ENCODE measurements at places on chromosomes 13 and 19. TPM values are rescaled to one million over a fixed set of nuclear protein-coding genes. Genes with fewer than 3 reads are reported as not detected.

GRCh38 chr13:28477709-28477973, 17.3 kb downstream of the FLT1 start:
- DNase-seq = no peak

- DNase-seq = no peak
These were observed 704.3 kb downstream of the UQCRFS1 start for GRCh38 chr19:28508666-28509065.

- no peak for DNase-seq
These were observed 58.0 kb upstream of the ZNF536 start for GRCh38 chr19:30314056-30314804.

DNA sequence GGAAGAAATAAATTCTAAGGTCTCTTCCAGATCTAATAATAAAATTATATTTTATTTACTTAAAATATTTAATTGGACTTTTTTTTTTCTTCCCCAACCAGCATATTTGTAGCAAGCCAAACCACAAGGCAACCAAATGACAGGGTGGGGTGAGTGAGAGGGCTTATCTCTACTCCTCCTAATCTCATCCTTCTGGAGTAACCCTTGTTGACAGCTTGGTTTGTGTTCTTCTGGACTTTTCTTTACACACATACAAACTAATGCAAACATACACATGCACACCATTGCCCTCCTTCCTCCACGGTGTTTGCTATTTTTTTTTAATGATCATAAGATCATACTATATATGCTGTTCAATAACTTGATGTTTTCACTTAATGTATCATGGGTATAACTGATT, 383.1 kb downstream of the DLEU7 start:
- no peak for DNase-seq

DNA sequence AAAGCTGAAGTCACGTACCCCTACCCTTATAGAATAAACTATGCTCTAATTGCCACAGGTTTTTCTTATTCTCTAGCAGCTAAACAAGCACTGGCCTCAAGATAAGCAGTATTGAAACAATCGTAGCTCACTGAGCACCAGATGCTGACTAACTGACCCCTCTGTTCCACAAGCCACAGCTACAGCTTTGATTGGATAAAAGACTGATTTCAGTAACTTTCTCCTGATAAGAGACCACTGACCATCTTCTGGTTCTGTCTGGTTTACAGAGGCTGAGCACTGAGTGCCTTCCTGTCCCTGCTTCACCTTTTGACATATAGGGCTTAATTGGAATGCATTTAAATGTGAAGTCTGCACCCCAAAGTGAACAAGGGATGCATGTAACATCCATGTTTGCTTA, 8.4 kb upstream of the RAP2A start:
- DNase-seq = no peak

- DNase-seq = no peak
These were observed 40.2 kb downstream of the UBL3 start for GRCh38 chr13:29810145-29810742.

GRCh38 chr19:55590617-55591016, 8.7 kb downstream of the FIZ1 start:
- DNase-seq = no peak

GRCh38 chr13:83498481-83499190, 383.6 kb downstream of the SLITRK1 start:
- peak; percentile 79 for DNase-seq

DNA sequence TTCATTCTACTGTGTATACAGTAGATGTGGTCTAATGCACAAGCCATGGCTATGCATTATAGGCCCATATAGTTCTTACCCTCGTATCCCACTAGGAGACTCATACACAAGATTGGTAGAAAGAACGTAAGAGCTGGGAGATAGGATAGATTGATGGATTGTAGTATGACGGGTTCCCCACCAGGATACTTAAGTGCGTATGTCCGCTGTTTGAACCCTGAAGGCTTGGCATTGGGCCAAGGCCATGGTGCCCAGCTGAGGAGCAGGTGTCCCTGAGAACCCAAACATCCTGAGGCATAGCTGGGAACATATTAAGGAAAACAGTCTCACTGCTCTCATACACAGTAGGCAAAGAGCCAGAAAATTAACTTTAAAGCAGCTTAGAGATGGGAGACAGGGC, 617.5 kb upstream of the KLF12 start:
- DNase-seq = no peak

DNA sequence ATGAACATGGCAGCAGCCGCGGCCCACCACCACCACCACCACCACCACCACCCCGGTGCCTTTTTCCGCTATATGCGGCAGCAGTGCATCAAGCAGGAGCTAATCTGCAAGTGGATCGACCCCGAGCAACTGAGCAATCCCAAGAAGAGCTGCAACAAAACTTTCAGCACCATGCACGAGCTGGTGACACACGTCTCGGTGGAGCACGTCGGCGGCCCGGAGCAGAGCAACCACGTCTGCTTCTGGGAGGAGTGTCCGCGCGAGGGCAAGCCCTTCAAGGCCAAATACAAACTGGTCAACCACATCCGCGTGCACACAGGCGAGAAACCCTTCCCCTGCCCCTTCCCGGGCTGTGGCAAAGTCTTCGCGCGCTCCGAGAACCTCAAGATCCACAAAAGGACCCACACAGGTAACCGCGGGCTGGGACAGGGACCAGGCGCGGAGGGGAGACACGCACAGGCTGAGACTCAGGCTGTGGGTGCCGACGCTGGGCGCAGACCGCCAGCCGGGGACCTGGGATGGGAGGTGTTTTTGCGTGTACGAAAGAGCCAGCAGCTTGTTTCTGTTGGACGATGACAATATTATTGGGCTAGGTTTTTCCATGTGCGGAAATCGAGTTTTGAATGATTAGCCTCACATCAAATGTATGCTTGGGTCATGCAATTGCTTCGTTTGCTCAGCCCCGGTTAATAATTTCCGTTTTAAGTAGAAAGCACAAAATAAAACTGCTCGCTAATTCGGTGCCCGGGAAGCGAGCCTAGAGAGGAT, 1.3 kb downstream of the ZIC2 start:
- no peak for DNase-seq

GRCh38 chr19:44587963-44588770, 25.2 kb upstream of the IGSF23 start:
- peak; percentile 97 for DNase-seq

DNA sequence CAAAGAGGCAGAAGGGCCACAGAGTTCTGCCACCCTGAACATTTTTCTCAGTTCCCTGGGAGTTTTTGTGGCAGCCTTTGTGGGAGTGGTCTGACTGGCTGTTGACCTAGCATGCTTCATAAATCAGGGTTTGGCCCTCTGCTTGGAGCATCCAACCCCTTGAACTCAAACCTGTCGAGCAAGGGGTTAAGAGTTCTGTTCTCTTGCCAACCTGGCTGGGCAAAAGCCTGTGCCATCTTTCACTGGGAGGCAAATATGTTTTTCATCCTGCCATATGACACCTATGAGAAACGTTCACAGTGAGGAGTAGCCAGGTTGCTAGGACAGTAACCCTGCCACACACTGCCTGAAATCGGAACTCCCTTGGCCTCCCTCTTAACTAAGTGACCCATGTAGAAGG, 7.7 kb upstream of the TEX26 start:
- DNase-seq = no peak

- DNase-seq = no peak
These were observed 274.2 kb downstream of the TEX29 start for GRCh38 chr13:111594606-111595005.

DNA sequence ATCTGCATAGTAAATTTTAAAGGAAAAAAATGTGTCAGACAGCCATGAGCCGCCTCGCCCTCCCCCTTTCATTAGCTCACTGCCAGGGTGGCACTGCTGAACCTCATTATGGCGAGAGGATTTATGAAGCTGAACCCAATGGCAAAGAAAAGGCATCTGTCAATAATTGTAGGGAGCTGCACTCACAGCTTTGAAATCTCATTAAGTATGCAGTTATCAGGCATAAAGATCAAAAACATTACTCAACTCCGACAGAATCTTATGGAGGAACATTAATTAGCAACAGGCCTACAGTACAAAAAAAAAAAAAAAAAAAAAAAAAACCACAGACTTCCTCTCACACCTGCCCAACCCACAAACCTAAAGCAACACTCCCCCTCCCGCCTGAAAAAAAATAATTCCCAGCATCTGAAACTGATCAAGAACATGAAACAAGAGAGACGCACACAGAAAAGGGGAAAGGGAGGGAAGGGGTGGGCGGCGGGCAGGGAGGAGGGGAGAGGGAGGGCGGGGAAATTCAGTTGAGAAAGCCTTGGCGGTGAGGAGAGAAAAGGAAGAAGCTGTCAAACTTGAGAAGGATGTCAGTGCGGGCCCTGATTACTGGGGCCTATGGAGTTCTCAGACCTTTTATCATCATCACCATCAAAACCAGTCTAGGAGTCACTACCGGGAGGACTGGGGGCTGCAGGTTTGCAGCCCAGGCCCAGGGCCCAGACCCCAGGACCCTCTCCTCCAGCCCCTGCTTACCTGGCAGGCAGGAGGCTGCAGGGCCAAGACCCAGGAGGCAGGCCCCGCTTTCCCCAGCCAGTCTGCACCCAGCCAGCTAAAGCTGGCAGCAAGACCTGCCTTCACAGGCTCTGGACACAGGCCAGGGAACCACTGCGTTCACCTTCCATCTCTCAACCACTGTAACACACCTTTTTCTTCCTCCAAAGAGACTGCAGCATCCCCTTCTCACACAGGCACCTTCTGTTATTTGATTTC, 8.9 kb downstream of the TSHZ3 start:
- no peak for DNase-seq

DNA sequence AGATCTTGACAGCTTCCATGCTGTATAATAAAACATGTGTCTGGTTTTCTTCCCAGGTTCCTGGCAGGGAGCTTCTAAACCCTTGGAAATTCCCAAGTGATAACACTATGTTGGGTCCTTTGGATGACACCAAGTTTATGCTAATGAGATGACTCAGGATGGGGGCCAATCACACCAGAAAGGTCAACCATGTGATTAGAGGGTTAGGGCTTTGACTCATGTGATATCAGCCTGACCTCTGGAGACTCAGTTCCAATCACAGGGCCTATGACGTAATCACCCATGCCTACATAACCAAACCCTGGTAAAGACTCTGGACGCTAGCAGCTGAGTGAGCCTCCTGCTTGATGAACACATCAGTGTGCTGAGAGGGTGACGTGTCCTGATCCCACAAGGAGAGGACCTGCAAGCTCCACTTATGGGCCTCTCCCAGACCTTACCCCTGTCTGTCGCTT, 203.6 kb downstream of the DCLK1 start:
- DNase-seq = peak; percentile 6

DNA sequence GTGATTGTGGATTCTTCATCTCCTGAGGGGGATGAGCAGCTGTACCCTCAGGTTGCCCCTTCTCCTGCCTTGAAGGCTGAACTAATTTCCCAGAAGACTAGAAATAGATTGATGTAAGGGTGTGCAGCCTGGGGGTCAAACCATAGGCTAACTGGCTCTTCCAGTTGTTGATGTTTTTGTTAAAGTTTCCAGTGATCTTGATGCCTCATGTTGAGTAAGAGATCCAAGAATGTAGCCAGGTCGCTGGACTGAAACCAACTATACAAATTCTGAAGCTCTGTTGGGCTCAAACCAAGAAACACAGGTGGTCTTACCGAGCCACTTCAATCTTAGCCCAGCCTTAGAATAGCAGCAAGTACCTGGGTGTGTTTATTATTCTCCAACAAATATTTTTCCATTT, 391.8 kb downstream of the KLF5 start:
- no peak for DNase-seq

Gene FPR3
- 0.64 TPM for total RNA-seq

Gene SIGLEC5
- total RNA-seq = not detected

Gene ATXN8OS
- total RNA-seq = not detected

Gene PODNL1
- 4.9 TPM for total RNA-seq

Gene RNF17
- total RNA-seq = not detected

Gene CYP4F8
- total RNA-seq = not detected

Gene ADPRHL1
- 1.3 TPM for total RNA-seq

Gene TINCR
- 2.3 TPM for total RNA-seq

Data from H4 (cell line).